Nephron progenitor cell (in vitro differentiated cells): ENCODE measurements at places on chromosomes 4 and X.

DNA sequence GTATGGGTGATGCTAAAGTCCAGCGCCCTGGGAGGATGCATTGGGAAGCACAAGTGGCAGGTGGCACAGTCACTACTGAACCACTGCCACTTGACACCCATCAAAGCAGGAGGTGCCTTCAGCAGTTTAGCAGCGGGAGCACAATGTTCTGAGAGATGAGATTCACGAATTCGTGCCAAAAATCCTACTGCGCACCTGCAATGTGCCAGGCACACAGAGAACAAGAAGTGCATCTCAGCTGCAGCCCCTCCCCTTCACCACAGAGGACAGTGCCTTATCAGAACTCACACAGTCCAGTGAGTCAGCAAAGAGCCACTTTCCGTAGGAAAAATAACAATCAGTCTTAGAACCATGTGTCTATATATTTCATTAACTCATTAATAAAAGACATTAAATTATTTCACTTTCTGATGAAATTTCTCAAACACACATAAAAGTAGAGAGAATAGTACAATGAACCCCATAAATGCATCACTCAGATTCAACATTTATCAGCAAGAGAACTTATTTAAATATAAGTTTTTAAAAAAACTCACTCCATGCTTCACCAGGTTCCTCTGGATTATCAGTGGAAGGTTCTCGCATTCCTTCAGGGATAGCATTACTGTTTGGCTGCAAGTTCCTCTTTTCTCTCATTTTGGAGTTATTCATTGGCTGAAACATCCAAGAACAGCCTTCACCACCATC, 47.0 kb downstream of the BEND2 start:
- DNase-seq: no peak

- no peak for DNase-seq
These were observed 165.0 kb downstream of the RBM46 start for GRCh38 chr4:154946113-154946512.

DNA sequence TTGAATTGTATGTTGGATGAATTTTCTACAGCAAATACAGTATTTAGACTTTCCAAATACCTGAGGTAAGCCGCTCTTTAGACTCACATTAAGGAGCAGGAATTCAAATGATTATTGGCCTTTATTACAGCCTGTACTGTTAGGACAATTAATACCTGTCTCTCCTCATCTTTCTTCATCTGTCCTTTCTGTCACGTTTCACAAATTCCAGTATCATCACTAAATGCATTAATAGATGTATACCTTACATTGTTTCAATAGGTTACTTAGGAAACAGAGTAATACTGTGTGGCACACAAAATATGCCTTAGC, 1.2 kb downstream of the FAM241A start:
- no peak for DNase-seq

DNA sequence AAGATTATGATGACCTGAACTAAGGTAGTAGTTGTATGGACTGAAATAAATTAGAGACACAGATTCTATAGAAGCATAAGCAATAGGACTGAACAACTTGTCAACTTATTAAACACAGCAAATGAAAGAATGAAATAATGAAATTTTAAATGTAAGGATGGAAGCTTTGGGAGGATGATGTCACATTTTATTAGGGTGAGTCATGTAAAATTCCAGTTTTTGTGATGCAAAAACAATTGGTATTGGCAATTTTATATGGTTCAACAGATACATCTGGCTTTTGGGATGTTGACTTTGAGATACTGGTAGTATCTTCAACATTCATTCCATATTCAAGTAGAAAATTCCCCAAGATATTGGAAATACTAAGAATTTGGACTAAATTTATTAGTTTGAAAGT, 72.7 kb upstream of the IL15 start:
- DNase-seq: no peak

DNA sequence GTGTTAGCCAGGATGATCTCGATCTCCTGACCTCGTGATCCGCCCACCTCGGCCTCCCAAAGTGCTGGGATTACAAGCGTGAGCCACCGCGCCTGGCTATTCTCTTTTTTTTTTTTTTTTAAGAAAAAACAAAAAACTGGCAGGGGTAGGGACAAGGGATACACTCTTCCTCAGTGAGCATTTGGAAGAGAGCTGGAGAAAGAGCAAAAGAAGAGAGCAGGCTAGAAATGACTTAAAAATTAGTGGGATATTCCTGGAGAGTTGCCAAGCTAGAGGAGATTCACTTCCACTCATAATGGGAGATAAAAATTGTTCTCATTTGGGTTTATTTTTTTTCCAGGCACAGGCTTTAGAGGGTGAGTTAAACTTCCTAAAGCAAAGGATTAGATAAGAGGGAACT, 140.0 kb upstream of the SCML1 start:
- no peak for DNase-seq

DNA sequence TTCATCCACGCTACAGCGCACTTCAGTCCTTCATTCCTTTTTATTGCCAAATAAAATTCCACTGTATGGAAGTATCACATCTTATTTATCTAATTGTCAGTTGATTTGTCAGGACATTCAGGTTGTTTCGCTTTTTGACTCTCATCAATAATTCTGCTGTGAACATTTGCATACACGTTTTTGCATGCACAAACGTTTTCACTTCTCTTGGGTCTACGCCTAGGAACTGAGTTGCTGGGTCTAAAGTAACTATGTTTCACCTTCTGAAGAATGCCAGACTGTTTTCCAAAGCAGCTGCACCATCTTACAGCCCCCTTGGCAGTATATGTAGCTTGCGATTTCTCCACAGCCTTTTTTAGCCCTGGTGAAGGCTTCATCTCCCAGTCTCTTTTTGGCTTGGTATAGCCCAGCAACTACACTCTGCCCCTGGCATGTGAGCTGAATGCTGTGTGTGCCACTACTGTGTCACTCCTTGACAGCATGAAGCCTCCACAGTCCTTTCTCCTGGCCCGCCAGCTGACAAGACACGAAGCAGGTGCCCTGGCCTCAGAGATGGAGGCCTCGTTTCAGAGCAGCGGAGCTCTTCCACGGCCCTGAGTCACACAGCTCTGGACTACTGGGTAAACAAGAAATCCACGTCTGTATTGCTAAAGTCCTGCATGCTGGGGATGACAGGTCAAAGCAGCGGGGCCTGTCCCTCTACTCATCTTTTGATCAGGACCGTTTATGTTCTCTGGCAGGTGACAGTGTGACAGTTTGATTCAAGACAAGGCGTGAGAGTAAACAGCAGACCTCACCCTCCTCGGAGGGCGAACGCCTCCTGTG, 75.5 kb downstream of the NSUN7 start:
- no peak for DNase-seq

- no peak for DNase-seq
These were observed 180.5 kb downstream of the PPP1R2C start for GRCh38 chrX:42597481-42597880.

DNA sequence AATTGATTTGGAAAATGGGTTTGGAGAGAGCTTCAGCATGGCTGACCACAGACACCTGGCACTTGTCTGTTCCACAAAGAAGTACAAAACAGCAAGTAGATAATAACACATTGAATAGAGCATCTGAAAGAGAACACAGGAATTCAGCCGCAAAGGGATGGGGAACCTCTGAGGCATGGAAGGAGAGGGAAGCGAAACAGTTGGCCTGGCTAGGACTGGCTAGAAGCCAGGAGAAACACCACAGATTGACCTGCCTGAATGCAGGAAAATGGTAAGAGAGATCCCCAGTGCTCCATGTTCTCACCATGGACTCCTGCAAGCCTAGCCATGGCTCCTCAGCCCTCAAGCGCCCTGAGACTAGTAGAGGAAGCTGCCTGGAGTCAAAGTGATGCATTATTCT, 169.7 kb upstream of the SH3RF1 start:
- DNase-seq: no peak

DNA sequence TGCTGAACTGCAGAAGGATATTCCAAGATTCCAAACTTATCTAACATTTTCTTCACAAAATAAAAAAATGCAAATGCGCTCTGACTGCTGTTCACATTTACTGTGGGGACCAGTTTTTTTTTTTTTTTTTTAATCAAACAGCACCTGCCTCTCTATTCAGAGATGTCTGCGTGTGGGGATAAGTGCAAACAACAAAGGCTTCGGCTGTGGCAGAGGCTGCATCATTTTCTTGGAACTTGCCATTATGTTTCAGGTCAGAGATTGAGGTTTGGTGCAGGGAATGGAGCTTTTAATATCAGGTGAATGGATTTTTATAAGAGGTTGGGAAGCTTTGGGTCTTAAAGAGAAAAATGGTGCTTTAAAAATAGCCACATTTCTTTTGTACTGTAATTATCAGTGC, 78.2 kb upstream of the TET2 start:
- DNase-seq: no peak

DNA sequence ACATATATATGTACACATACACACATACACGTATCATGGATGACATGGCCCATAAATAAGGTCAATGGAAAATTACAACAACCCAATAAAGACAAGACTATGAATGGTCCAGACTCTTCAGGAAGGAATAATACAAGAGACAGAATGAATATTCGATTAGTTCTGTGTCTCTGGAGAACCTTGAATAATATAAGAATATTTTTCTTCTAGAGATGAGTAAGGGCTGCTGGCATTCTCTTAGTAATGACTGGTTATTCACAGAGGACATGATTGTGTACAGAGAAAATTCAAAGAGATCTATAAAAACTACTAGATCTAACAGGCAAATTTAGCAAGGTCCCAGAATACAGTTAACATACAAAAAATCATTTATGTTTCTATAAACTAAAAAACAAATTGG, 23.3 kb downstream of the SPIN4 start:
- DNase-seq: no peak

DNA sequence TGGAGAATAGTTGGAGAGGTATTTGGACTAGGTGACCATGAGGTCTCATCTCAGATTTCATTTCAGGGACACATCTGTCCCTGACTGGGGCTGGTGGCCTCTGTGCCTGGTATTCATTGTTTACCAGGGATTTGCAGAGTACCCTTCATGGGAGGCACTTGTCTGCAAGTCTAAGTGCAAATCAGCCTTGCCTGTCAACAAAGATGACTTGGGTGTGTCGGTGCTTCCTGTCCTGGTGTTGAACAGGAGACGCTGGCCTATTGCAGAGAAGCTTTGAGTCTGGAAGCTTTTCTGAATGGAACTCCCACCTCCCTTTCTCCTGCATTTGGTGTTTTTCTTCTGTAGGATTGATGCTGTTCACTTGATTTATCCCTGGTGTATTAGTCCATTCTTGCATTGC, 104.1 kb downstream of the TNIP2 start:
- no peak for DNase-seq

- DNase-seq: no peak
These were observed 15.3 kb downstream of the SEPTIN6 start for GRCh38 chrX:119677654-119677981.

DNA sequence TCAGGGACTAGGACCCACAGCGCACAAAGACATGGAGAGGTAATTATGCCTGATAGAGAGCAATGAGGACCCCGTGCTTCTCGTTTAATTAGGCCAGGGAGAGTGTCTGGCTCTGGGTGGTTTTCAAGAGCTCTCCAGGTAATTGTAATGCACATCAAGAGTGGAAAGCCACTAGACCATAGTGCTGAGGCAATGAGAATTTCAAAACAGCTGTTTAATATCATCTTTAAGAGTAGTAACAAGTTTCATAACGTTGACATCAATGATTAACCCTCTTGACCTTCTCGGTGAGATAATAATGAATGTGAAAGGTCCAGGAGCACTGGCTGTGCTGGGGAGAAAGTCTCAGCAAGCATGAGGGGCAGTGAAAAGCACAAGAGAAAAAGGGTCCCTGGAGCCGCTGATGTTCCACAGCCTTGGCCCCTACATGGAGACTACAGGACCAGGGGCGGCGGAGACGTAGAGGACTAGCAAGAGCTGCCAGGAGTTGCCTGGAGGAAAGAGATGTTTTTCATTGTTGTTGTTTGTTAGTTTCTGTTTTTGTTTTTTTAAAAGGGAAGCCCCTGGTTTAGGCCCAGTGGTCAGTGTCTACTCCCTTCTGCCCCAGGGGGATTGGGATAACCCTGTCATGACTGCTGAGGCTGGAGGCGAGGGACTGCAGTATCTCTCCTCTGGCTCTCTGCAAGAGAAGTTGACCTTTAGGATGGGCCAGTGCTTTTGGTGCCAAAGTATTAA, 14.8 kb upstream of the CXCR3 start:
- DNase-seq: no peak

- no peak for DNase-seq
These were observed 2284.8 kb downstream of the ARAP2 start for GRCh38 chr4:33959519-33959918.

DNA sequence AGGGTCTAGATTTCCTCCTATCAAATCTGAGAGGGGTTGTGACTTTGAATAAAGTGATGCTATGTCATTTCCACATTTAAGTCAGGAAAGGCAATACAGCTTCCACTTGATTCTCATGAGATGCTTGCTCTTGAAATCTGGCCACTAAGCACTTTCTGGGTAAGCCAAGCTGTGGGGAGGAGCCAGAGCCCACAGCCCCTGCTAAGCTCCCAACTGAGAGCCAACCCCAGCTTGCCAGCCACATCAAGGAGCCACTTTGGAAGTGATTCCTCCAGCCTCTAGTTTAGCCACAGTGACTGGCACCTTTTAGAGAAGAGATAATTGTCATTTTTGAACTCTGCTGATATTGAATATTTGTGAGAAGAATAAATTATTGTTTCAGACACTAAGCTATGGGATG, 1441.5 kb upstream of the IGFBP7 start:
- DNase-seq: no peak

- DNase-seq: no peak
These were observed 25.0 kb downstream of the ASMTL start for GRCh38 chrX:1427756-1428155.

DNA sequence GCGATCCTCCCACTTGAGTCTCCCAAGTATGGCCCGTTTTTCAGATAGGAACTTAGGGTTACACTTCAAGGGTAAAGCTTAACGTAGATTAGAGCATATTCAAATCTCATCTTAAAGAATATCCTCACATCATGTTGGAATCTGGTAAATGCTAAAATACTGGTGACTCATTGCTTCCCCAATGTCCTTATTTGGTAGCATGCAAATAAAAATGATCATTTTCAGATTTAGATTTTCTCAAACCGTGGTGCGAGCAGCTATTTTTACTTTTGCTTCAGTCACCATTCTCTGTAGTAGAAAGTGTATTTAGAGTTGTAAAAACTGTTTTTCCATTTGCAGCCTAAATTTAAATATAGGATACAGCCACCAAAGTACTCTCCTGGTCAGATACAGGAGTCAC, 101.5 kb upstream of the MAML3 start:
- no peak for DNase-seq

- DNase-seq: no peak
These were observed 14.9 kb downstream of the LSM6 start for GRCh38 chr4:146190456-146190855.

DNA sequence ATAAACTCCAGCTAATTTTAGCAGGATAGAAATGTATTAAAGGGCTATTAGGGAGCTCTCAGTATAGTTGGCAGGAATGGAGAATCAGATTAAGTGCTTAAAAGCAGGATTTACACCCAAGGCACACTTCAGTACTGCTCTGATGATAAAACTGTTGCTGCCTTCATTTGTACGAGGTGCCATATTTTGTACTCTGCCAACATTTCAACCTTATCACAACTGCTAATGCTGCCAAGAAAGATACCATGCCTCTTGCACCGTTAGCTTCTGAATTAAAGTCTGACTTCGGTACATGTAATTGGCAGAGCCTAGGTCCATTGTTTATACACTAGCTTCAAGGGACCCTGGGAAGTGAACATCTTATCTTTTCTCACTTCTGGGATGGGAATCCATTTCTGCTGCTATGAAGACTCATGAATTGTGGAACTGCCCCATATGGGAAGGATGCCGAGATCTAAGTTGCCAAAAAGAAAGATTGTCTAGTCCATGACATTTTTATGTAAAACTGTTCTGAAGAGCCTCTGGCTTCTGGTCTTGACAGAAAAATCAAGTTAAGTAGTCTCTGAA, 624.0 kb upstream of the IGFBP7 start:
- no peak for DNase-seq
